NCI-H2171 (cell line): ENCODE measurements at places on chromosomes 6 and 20.

GRCh38 chr20:39861381-39861780 is 827.7 kb downstream of the MAFB start:
- DNase-seq: no peak

GRCh38 chr6:140320081-140321080 is 945.9 kb upstream of the CITED2 start:
- no peak for DNase-seq

DNA sequence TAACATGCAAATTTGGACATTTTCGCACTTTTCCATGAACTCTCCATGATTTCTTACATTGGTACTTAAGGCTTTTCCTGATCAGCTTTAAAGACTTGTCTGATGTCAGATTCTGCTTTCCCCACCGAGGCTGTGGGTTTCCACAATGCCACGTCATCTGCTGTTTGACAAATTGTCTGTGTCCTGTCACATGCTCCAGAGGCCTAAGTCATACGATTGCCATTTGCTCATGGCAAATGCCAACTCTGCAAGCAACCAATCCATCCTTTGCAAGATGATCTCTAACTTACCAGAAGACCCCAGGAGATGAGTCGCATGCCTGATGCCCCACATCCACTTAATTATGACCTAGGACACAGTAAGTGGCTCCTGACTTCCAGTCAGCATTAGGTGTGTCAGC is 556.5 kb downstream of the BMP2 start:
- no peak for DNase-seq

DNA sequence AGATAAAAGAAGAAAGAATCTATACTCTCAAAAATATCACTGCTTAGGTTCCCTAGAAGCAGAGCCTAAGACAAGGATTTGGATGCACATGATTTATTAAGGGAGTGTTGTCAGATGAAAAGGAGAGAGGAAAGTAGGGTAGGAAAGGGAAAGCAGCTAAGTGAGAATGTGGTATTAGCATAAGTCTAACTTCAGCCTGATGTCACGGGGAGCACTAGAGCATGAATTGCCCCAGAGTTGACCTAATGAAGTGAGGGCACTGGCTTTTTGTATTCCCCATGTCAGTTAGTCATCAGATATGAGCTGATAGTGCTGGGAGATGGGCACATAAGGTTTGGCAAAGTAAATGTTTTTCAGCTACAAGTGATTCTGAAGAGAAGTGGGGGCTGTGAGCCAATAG is 129.0 kb upstream of the THEMIS start:
- no peak for DNase-seq

DNA sequence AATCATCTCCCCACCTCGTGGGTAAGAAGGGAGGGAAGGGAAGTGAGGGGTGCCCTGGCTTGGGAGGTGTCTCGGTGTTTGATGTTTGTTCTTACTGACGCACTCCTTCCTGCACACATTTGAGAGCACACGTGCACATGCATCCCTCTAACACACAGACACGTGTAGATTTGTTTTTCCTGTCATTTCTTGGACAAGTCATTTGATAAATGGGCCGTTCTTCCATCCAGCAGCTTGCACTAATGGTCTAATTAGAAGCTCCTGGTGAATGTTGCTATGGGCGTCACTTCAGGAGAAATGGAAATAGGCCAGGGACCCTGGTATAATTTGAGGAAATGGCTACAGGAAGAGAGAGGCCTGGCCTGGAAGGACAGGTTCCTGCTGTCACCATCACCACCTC is 352.5 kb downstream of the CDH4 start:
- no peak for DNase-seq

DNA sequence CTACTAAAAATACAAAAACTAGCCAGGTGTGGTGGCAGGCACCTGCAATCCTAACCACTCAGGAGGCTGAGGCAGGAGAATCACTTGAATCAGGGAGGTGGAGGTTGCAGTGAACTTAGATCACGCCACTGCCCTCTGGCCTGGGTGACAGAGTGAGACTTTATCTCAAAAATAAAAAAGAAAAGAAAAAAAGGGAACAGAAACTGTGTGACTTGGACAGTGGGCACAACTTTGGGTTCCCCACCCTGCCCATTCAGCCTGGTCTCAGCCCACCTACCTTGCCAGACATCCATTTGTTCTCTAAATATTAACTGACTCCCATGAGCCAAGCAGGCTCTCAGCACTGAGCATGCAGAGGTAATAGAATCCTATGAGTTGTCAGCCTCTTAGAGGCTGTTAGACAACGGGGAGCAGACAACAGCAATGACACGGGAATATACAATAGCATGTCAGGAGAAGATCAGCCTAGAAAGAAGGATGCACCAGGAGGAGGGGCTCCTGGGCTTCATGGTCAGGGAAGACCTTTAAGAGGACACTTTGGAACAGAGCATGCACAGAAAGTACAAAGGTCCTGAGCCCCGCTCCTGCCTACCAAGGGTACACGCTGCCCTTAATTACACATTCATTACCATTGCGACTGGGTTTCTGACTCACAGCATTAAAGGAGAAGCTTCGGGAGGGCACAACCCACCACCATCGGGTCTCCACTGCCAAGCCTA is 20.0 kb downstream of the FAM209B start:
- DNase-seq: no peak

GRCh38 chr6:157325069-157325805 is 1.9 kb upstream of the TMEM242 start:
- no peak for DNase-seq

GRCh38 chr20:33337531-33338165 is 54.6 kb downstream of the BPIFB1 start:
- no peak for DNase-seq

DNA sequence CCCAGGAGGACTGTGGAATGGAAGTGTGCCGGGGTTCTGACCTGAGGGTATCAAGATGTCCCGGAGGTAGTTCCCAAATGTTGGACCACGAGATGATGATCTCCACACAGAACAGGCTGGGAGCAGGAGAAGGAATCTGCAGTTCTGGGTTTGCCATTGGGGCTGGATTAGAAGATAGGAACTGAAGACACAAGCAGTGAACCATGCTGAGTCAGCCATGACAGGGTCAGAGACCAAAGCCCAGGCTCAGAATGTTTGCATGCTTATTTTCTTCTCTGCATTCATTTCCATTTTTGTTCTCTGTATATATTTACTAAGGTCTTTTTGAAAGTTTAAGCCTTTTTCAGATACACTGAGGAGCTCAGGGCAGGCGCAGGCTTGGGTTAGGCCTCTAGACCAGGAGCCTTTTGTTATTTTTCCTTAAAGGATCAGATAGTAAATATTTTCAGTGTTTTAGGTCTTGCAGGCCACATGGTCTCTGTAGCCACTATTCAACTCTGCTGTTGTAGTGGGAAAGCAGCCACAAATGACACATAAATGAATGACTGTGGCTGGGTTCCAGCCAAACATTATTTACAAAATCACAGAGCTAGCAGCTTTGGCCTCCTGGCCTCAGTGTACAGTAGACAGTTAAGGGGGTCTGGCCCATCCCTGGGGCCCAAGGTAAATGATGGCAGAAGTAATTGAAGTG is 28.5 kb downstream of the SLC35D3 start:
- DNase-seq: no peak

GRCh38 chr6:38391206-38391605 is 248.5 kb downstream of the BTBD9 start:
- DNase-seq: no peak

- no peak for DNase-seq
Measured at GRCh38 chr20:13515796-13516558, 122.8 kb downstream of the TASP1 start.

GRCh38 chr20:6388671-6389197 is 265.9 kb upstream of the FERMT1 start:
- no peak for DNase-seq

DNA sequence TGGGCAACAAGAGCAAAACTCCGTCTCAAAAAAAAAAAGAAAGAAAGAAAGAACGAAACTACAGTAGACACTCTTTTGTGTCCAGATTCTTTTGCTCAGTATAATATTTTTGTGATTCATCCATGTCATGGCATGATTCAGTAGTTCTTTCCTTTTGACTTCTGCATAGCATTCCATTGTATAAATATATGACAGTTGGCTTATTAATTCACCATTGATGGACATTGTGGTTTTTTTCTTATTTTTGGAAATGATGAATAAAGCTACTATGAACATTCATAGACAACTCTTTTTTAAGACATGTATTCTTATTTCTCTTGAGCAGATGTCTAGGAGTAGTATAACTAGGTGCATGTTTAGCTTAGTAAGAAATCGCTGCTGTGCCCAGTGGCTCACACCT is 10.3 kb upstream of the IER3 start:
- DNase-seq: no peak

DNA sequence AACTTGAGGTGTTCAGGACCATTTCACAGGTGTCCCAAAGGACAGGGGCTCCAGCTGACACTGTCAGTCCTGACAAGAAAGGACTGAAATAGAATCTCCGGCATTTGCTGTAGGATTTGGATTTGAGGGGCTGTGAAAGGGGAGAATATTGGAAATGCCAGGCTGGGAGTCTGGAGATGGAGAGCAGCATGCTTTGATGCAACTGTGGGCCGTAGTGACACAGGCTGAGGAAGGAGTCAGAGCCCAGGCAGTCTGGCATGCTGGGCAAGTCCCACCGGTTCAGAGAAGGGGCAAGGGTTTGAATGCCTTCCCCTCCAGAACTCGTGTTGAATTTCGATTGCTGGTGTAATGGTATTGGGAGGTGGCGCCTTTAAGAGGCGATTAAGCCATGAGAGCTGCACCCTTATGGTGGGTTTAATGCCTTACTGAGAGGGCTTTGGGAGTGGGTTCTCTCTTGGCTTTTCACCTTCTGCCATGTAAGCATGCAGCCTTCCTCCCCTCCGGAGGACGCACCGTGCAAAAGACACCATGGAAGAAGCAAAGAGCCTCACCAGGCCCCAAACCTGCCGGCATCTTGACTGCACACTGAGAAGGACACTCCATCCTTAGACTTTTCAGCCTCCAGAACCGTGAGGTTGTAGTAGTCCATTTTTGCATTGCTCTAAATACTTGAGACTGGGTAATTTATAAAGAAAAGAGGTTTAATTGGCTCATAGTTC is 9.4 kb upstream of the PYGB start:
- no peak for DNase-seq

DNA sequence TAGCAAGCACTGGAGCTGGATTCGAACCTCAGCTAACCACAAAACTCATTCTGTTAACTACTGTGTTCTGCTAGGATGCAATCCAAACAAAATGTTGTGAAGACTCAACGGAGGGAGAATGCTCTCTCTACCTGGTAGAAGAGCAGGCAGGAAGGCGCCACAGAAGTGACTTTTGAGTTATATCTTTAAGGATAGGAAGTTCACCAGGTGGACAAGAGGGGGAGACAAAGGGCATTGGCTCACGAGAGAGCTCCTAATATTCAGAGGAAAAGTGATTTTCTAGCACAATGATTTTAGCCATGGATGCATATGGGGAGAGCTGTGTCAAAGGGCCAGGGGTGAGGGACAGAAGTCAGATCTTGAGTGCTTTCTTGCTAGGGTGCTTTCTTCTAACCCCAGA is 108.4 kb upstream of the MAFB start:
- no peak for DNase-seq

- no peak for DNase-seq
Measured at GRCh38 chr20:43862438-43862837, 52.2 kb upstream of the TOX2 start.

DNA sequence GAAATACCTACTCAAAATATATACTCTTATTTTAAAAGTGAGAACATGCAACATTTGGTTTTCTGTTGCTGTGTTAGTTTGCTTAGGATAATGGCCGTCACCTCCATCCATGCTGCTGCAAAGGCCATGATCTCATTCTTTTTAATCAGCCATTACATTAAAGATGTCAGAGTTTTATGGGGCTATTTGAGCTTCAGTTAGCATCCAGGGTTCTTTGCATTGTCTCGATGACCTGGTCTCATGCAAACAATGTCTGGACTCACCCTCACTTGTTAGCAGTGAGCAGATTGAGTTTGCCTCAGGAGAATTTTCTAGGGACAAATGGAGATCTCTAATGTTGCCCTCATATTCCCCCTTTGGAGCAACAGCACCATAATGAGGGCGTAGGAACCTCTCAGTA is 458.7 kb upstream of the AGPAT4 start:
- DNase-seq: no peak

- DNase-seq: no peak
Measured at GRCh38 chr6:43171707-43172103, 636 bp downstream of the SRF start.

GRCh38 chr6:95544517-95545225 is 32.7 kb upstream of the MANEA start:
- no peak for DNase-seq

DNA sequence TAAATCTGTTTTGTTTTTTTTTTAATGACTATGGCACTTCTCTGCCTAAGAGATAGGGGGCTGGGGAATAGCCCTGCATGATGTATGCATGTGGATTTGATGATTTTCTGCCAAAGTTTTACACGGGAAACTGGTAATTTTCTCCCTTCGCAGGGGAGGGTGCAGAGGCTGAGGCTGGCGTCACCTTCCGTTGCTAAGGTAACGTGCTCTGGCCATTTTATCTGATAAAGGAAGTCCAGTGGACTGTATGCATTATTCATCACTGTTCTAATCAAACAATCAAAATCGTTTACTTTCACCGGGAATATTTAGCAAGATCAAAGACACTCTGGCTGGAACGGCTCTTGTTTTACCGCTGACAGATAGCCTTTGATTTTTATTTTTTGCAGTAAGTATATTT is 789 bp downstream of the PHACTR1 start:
- no peak for DNase-seq

- DNase-seq: no peak
Measured at GRCh38 chr6:5286780-5287179, 25.5 kb downstream of the FARS2 start.

- peak; percentile 40 for DNase-seq
Measured at GRCh38 chr6:158026054-158026900, 44.6 kb downstream of the SYNJ2 start.

DNA sequence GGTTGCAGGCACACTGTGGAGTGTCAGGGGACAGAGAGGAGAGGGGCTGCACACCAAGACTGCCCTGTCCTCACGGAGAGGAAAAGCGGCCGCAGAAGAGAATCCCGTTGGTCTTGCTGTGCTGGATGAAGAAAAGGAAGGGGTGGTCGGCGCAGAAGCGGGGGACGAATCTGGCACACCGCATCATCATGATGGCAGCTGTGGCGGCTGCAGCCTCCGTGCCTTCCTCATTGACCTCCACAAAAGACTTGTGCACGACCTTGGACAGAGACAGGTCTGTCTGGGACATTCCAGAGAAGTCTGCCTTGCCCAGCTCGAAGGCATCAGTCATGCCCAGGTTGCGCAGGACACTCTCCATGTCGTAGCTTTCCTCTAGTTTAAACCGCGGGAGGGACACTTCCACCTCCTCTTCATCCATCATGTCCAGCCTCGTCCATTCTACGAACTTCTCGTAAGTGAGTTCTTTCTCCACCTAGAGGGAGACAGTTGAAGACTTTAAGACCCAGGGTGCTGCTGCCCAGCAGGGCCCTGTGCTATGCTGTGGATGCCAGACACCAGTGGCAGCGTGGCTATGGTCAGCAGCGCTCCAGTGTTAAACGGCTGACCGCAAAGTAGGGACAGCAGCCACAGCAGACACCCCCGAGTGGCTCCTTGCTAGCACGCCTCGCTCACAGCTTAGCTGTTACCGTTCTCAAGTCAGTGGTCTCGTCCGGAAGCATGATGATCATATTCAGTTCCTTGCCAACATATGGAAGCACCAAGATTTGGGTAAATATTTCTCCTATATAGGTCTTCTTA is 22.9 kb downstream of the SERPINB6 start:
- no peak for DNase-seq
